ENCODE measurements at places on chromosomes 3 and 15. TPM values are rescaled to one million over a fixed set of nuclear protein-coding genes. Genes with fewer than 3 reads are reported as not detected.

- DNase-seq: no peak
Observed at GRCh38 chr3:161386991-161387770, 15.9 kb upstream of the SPTSSB start.

DNA sequence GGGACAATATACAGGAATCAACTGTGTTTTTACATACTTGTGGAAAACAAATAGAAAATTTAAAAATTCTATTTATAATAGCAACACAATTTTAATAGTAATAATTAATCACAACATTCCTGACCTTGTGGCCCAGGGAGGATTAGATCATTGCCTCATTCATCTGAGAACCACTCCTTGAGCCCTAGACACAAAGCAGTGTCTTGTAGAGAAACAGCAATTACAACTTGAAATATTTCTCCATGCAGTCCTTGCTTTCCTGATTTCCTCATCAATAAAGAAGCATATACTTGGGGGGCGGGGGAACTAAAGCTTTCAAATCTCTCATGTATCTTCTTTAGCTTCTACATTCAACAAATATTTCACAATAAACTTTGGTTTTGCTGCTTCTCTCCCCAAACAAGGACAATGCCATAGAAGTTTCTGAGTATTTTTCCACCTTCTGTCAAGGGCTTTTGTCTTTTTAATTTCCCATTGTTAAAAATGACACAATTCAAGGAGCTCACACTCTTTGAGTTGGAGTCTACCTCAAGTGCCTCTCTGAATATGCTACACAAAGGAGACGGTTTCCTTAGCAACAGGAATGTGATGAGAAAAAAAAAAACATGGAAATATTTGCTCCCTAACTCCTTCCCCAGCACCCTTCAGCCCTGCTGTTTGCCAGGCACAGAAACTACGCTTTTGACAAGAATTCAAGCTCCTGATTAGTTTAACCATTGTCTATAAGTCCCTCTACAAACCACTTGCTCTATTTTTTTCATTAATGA lies 118.8 kb downstream of the ARPP21 start:
- no peak for DNase-seq

GRCh38 chr15:64695561-64695992 lies 79.8 kb downstream of the RBPMS2 start:
- no peak for DNase-seq

GRCh38 chr3:42711491-42712343 lies 9.1 kb upstream of the HHATL start:
- DNase-seq: no peak

GRCh38 chr15:50163719-50164410 lies 18.1 kb upstream of the SLC27A2 start:
- DNase-seq: no peak

DNA sequence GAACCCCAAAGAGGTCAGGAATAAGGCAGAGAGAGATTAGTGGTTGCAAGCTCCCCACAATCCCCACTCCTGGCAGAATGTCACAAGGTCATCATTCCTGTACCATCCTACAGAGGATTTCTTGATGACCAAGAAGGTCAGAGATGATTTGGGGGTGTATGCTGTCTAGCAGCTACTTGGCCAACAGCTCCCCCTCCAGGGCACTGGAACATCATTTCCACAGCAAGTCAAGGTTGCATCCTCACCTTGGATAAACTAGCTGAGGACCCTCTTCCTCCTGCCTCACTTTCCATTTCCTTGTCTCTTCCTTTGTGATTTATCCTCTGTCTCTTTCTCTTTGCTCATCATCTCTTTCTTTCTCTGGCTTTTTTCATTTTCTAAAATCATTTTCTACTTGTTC lies 106.3 kb downstream of the PROS1 start:
- DNase-seq: no peak

GRCh38 chr3:46668591-46668990 lies 24.9 kb downstream of the ALS2CL start:
- no peak for DNase-seq

- no peak for DNase-seq
Observed at GRCh38 chr3:59286791-59287531, 237.1 kb upstream of the CFAP20DC start.

- peak; percentile 14 for DNase-seq
Observed at GRCh38 chr3:126342991-126343648, 14.1 kb downstream of the KLF15 start.

DNA sequence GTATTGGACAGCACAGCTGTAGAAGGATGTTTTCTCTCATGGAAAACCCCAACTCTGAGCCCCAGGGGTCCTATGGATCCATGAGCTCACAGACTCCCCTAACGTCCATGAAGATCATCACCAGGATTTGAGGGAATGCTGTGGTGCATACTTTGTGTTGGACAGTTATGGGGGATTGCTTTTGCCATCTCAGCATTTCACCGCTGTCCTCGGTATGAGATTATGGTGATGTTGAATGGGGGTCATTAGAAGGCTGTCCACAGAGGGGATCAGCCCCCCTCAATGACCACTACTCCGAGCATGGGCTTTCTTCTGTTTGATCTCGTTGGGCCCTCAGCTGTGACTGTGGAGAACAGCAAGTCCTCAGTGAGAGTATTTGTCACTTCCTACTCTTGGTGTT lies 255.2 kb upstream of the CTDSPL start:
- DNase-seq: no peak

- no peak for DNase-seq
Observed at GRCh38 chr3:193744822-193745684, 152.0 kb downstream of the OPA1 start.

DNA sequence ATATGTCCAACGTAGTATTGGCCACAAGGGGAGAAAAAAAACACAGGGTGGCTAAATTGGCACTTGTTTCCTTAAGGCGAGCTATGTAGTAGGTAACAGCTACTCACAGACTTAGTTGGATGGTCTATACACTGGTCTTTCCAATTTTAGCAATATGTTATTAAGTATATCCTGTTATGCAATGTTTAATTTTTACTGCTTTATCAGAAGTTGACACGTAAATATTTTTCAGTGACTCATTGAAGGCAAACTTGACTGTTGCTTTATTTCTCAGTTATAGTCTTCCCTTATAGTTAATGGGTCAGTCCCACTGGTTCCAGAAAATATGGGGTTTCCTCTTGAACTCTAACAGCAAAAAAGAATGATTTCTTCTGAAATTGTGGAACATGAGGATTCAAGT lies 46.5 kb downstream of the ADPGK start:
- DNase-seq: no peak

GRCh38 chr3:127374086-127375010 lies 86.5 kb upstream of the PRR20G start:
- DNase-seq: no peak

DNA sequence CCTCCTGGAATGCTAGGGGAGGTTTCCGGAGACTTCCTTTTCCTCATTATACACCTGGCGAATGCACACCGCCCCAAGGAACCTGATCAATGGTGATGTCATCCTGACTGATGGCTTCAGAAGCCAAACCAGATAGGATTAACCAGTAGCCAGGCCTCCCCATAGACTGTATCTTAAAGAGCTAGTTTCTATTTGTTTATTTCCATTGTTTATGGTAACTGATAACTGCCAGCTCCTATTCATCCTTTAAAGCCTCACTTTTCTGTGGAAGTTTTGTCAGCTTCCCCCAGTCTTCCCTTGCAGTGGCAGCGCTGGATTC lies at the start of gene MKRN2OS:
Gene MKRN2OS (minus strand): TSS at position 27 of the 319 bp plus-strand sequence. CDS start 35 bp downstream, outside the sequence.
- no peak for DNase-seq

DNA sequence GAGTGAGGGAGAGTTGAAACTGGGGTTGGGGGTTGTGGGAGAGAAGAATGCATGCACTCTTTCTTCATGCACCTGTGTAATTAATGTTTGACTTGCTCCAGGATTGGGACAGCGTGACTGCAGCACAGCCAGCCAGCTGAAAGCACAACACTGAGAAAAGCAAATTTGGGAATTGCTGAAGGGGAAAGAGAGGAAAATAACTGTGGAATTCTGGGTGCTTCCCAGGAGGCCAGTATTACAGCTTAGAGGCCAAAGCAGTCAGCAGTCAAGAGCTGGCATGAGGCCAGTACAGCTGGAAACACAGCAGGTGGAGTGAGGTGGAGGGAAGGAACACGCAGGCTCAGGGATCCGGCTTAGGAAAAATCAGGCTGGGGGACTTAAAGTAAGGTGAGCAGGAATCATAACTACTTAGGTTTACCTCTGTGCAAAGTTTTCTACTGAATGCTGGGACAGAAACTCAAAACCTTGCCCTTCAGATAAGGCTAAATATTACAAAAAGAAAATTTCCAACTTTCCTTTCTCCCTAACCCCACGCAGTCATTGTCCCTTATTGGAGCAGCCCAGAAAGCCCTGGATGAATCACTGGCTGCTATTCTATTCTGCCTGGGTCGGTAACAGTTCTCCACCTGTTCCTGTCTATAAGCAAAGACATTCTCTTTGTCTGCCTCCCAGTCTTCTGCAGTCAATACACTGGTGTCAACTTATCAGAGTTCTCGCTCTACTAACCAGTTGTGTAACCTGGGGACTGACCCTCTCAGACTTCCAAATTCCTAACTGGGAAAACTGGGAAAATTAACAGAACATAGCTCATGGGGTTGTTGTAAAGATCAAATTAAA lies 167.2 kb downstream of the MAGI1 start:
- no peak for DNase-seq

- no peak for DNase-seq
Observed at GRCh38 chr15:38670128-38671005, 105.8 kb upstream of the RASGRP1 start.

- DNase-seq: no peak
Observed at GRCh38 chr3:194640829-194641228, 7.6 kb upstream of the TMEM44 start.

- DNase-seq: no peak
Observed at GRCh38 chr3:73621388-73621787, 3.4 kb downstream of the PDZRN3 start.

DNA sequence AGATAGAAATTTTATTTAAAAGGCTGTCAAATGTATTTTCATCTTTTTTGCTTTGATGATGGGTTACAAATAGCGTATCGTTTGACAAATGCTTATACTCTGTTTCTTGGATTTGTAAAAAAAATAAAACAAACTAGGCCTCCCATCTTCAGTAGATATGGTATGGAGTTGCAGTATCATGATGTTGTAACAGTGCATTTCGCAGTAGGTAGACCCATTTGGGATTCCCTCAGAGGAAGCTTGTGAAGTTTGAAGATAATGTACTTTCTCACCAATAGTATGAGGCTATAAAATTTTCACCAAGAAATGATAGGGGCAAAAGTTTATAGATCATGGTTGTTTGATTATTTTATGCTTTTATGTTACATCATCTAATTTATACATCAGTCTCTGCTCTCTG lies 10.8 kb downstream of the MBNL1 start:
- no peak for DNase-seq

DNA sequence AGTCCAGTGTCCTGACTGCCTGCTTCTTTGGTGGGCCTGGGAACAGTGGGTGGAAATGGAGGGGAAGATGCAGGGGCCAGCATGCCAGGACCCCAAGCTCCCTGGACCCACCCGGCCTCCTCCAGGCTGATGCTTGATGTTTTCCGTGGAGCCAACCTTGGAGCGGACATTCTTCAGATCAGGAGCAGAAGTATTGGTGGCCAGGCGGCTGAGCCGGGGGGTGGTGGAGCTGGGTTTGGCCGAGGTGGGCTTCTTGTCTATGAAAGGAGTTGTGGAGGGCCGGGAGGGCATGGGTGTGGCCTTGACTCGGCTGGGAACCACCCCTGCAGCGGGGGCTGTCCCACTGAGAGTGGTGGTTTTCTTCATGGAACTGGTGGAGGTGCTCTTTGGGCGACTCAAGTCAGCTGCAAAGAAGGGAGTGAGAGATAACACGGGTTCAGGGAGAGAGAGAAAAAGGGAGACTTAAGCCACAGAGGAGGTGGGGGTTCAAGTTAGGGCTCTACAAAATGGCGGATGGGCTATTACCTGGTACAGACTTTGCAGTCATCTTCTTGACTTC lies 67.8 kb downstream of the DHX30 start:
- DNase-seq: no peak

DNA sequence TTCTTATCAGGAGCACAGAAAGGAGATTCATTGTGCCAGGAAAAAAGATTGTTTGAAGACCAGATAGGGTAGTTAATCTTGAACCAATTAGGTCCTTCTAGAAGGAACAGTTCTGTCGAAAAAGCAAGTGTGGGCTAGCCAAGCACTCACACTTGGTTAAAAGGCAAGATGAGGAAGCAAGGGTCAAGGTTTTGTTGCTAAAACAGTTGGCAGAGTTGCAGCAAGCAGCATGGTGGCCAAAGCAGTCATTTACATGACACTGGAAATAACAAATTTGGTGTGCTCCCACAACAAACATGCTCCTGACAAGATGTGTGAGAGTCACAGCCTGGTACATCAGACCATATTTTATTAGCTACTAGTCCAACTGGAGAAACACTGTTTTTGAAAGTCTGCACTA lies 228.0 kb upstream of the CFAP20DC start:
- no peak for DNase-seq

DNA sequence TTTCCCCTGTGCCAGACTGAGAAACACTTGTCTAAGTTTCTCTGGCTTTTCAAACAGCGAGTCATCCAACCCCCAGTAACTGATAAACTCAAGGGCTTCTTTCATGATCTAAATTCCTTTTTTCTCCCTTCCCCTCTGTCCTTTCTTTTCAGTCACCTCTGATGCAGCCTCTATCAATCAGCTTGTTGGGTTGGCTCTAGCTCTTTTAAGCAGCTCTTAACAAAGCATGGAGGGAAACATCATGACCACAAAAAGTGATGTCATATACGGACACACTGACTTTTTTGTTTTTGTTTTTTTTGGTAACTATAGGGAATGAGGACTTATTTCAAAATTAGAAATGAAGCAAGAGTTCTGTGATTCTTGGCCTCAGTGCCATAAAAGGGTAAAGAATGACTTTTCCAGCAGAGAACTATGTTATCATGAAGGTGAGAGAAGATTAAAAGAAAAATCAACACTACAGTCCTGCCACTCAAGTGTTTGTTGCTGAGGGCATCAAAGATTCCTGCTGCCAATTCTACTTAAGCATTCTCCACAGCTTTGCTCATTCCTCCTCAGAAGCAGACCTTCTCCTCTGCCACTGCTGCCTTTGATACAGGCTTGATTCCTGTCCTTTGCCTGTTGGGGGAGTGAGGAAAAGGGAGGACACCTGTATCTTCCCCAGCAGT lies 457.0 kb upstream of the ONECUT1 start:
- no peak for DNase-seq

Gene SAXO2
- not detected for total RNA-seq

Gene SLC7A14
- total RNA-seq: not detected

Gene SYNM
- 15.1 TPM for total RNA-seq

Gene C3orf20
- not detected for total RNA-seq

Gene P2RY14
- total RNA-seq: not detected

Gene SOX14
- total RNA-seq: not detected

Gene ADPRH
- total RNA-seq: 0.06 TPM

Gene GOLGA8J
- not detected for total RNA-seq

Gene TXNRD3
- total RNA-seq: 5.6 TPM

Gene RBP2
- total RNA-seq: not detected
